Naive thymus-derived CD8-positive, alpha-beta T cell (primary cell): ENCODE measurements at places on chromosomes 2 and 18. TPM values are rescaled to one million over a fixed set of nuclear protein-coding genes. Genes with fewer than 3 reads are reported as not detected.

LONRF2 gene
- not detected for total RNA-seq

VWC2L gene
- not detected for total RNA-seq

GRCh38 chr2:18483896-18484295, 76.6 kb downstream of the RDH14 start:
- H3K4me1 ChIP-seq = no peaks in the 10 kb centered on the region
- no peaks in the 10 kb centered on the region for H3K36me3 ChIP-seq
- no peak overlapping the region for H3K4me3 ChIP-seq
- no peak for DNase-seq
- H3K27me3 ChIP-seq = no peaks in the 10 kb centered on the region

ZEB2 gene
- 8.2 TPM for total RNA-seq

DNA sequence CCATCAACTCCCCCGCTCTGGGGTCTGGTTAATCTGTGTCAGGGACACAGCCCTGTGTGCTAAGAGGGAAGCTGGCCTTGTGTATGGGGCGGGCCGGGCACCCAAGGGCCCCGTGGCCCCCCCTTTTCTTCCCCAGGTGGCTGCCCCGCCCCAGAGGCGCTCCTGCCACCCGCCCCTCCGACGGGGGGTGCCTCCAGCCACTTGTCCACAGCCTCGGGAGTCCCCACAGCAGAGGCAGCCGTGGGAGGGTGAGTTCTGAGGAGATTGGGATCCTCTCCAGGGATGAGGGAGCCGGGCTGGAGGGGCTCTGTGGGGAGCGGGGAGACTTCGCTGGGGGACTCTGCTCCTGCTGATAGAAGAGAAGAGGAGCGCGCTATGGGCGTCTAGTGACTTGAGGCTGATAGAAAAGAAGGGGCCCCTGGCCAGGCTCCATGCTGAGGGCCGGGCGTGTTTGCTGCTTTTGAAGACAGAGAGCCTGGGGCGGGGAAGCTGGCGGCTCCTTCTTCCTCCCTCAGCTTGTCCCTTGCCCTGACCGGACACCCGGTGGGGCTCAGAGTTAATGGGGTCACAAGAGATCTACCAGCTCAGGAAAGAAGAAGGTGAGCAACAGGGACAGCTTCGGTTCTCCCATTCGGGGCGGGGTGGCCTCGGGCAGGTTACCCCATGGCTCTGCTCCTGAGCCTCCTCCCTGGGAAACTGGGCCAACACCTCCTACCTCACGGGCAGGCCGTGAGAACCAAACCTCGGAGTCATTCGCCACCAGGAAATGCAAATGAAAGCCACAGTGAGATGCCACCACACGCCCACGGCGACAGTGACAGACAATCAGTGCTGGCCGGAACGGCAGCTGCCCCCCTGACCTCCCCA, 89.4 kb upstream of the TAF1B start:
- peak overlapping the region; percentile 91 for H3K27ac ChIP-seq
- no peak for DNase-seq
- peaks cover 57% of the 10 kb centered on the region for H3K4me1 ChIP-seq
- H3K36me3 ChIP-seq = no peaks in the 10 kb centered on the region
- H3K27me3 ChIP-seq = peaks cover 10% of the 10 kb centered on the region

HOXD8 gene
- total RNA-seq = not detected

UBE2E3 gene
- total RNA-seq = 24.5 TPM

ACTR3 gene
- total RNA-seq = 228 TPM

GRCh38 chr2:74093840-74094239, 53.9 kb downstream of the BOLA3 start:
- DNase-seq = no peak
- no peaks in the 10 kb centered on the region for H3K27me3 ChIP-seq
- H3K4me1 ChIP-seq = peaks cover 13% of the 10 kb centered on the region
- peak overlapping the region; percentile 75 for H3K27ac ChIP-seq

WNT6 gene
- not detected for total RNA-seq

GRCh38 chr18:79317703-79318102, 78.0 kb upstream of the NFATC1 start:
- no peak for DNase-seq
- peaks cover 66% of the 10 kb centered on the region for H3K36me3 ChIP-seq
- peaks cover 11% of the 10 kb centered on the region for H3K4me1 ChIP-seq

DNA sequence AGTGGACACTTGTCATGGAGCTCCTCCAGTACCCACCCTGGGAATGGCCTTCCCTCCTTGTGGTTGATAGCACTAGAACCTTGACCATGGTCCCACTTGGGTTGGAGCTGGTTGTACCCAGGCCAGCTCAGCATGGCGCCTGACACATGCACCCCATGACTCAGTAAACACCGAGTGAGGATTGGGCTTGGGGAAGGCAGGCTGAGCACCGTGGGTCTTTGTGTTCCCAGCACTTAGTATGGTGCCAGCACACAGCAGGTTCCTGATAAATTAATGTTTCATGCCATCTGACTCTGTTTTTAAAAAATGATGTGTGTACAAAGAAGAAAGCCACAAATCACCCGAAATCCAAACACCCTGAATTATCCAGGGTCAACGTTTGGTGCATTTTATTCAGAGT, 69.8 kb downstream of the CIB4 start:
- no peak overlapping the region for H3K4me3 ChIP-seq
- no peaks in the 10 kb centered on the region for H3K4me1 ChIP-seq
- no peak overlapping the region for H3K27ac ChIP-seq

DNA sequence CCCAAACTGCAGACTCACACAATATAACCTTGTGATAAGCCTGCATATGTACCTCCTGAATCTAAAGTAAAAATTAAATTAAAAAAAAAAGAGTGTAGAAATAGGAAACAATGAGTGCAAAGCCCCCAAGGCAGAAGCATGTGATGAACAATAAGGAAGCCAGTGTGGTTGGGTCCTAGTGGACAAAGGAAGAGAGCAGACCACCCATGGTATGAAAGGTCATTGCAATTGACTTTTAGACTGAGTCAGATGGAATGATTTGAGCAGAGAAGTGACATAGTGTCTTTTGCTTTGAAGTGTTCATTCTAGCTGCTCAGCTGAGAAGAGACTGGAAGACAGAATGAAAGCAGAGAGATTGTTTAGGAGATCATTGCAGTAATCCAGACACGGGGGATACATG, 417.1 kb downstream of the RAD51AP2 start:
- H3K27ac ChIP-seq = no peak overlapping the region
- H3K4me1 ChIP-seq = no peaks in the 10 kb centered on the region
- no peak overlapping the region for H3K4me3 ChIP-seq
- H3K27me3 ChIP-seq = peaks cover 3% of the 10 kb centered on the region
- H3K36me3 ChIP-seq = no peaks in the 10 kb centered on the region

DNA sequence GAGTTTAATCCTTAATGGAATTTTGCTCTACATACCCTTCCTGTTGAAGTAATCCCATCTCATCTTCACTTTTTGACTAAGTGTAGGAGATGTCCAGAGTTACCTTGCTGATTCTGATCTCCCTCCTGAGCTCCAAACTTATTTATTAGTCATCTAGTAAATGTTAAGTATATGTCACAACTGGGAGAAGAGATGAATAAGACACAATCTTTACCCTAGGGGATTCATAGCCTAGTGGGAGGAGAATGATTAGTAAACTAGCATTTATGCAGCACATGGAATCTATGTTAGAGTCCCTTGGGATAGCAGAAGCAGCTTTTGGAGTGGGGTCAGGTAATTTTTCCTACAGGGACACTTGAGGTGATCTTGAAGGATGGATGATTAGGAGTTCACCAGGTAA, 20.7 kb downstream of the ACVR2A start:
- H3K27me3 ChIP-seq = no peaks in the 10 kb centered on the region
- no peaks in the 10 kb centered on the region for H3K36me3 ChIP-seq
- DNase-seq = no peak

- H3K36me3 ChIP-seq = no peaks in the 10 kb centered on the region
- H3K4me3 ChIP-seq = peak overlapping the region; percentile 53
- peak; percentile 15 for DNase-seq
- peak overlapping the region; percentile 96 for H3K27ac ChIP-seq
Observed at GRCh38 chr2:234368861-234369261, 128.0 kb downstream of the ARL4C start.

DNA sequence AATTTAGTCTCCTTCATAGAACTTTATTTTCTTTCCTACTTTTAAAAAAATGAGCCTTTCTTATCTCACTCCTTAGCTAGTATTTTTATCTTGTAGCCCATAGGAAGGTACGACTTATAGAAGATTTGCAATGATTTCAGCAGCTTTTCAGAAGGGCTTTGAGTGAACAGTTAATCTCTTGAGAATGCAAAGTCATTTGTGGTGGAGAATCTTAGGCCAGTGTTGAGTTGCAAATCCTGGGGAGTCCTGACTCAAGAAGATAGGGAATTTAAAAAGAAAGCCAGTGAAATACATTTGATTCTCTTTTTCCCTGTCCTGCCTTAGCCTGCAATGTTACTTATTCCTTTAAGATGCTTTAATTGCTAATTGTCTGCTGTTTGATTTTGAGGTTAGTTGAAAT, 33.6 kb downstream of the LYPD6 start:
- H3K27me3 ChIP-seq = peaks cover 42% of the 10 kb centered on the region
- H3K4me1 ChIP-seq = peaks cover 1% of the 10 kb centered on the region
- H3K36me3 ChIP-seq = no peaks in the 10 kb centered on the region

GRCh38 chr2:85168942-85169341, 35.8 kb downstream of the TCF7L1 start:
- H3K27me3 ChIP-seq = peaks cover 4% of the 10 kb centered on the region
- no peak overlapping the region for H3K27ac ChIP-seq
- no peak for DNase-seq
- H3K4me1 ChIP-seq = no peaks in the 10 kb centered on the region

DNA sequence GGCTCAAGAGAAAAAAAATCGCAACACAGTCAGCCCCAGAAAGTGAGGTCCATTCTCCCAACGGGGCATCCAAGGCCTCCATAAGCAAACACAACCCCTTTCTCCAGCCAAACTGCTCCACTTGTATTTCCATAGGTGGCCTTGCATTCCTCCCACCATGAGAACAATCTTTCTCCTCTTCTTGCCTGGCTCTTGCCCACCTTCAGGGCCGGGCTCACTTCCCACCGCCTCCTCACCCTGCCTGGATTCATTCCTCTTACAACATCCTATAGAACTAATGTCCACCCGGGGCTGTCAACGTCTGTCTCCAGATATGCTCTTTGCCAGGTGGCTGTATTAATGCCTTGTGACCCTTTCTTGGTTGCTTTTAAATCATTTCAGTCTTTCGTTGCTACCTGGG, 124.5 kb downstream of the SMAD7 start:
- H3K4me3 ChIP-seq = no peak overlapping the region
- DNase-seq = no peak
- H3K27ac ChIP-seq = peak overlapping the region; percentile 36
- H3K36me3 ChIP-seq = no peaks in the 10 kb centered on the region
- no peaks in the 10 kb centered on the region for H3K27me3 ChIP-seq

DNA sequence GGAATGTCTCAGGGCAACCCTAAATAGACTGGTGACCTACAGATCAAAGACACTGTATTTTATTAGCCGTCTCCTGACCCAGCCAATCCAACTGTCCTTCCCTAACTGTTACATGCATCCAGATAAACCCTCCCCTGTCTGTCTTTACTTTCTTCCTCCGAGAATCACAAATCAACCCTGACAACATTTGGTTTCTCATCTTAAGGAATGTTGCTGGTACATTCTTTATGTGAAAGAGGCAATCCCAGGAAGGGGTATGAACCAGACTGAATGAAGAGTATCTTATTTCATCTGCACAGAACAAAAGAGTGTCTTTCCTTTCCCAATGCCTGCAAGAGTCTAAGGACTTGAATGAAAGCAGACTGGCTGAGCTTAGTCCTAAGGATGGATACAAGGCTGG, 113.9 kb upstream of the LTBP1 start:
- H3K36me3 ChIP-seq = no peaks in the 10 kb centered on the region
- peaks cover 3% of the 10 kb centered on the region for H3K4me1 ChIP-seq
- DNase-seq = no peak
- H3K27me3 ChIP-seq = no peaks in the 10 kb centered on the region
